ENCODE measurements at places on chromosomes 16 and 17. TPM values are rescaled to one million over a fixed set of nuclear protein-coding genes. Genes with fewer than 3 reads are reported as not detected.

The ALKBH5 gene
- 63.9 TPM for total RNA-seq

The SLC12A3 gene
- total RNA-seq, result 0.61 TPM

The KCNAB3 gene
- total RNA-seq, result 4.2 TPM

The GPRC5B gene
- total RNA-seq, result 9.4 TPM

The CLUH gene
- total RNA-seq, result 115 TPM

The KRT12 gene
- not detected for total RNA-seq

The SLC5A10 gene
- total RNA-seq, result not detected

The ADORA2B gene
- total RNA-seq, result 18.8 TPM

The ATP2C2 gene
- 54.7 TPM for total RNA-seq

The TMC6 gene
- 51.4 TPM for total RNA-seq

The NPW gene
- total RNA-seq, result not detected

The VAT1L gene
- 0.59 TPM for total RNA-seq

The OR1A1 gene
- not detected for total RNA-seq
